ENCODE measurements at places on chromosomes 1 and 21.

DNA sequence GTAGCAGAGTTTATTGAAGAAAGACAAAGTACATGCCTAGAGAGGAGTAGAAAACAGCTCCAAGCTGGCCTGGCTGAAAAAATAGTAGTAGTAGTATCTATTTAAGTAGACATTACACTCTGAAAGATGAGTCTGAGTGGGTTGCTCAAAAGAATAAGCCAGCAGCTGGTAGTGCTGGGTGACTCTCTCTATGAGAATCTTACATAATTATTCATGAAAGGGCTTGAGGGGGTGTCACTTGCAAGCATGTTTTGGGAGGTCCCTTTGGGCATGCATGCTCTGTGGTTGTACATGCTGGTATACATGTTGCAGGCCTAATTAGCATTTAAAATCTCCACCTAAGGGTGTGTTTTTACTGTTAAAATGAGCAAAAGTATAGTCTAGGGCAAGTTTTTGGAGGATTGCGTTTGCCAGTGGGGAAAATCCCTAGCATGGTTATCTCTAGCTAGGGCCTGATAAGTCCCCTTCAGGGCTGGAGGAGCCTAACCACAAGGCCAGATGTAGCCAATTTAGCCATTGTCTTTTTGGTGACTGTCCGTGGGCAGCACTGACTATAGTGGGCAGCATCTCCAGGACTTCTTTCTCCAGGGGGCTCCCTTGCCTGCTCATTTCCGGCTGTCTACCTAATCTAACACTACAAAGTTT, 11.0 kb upstream of the FCGR2A start:
- DNase-seq, result no peak

DNA sequence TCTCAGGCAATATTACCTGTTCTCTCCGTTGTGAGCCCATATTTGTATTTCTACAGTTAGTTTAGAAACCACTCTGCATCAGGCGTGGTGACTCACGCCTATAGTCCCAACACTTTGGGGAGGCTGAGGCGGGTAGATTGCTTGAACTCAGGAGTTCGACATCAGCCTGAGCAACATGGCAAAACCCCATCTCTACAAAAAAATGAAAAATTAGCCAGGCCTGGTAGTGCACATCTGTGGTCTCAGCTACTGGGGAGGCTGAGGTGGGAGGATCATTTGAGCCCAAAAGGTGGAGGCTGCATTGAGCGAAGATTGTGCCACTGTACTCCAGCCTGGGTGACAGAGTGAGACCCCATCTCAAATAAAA, 19.7 kb upstream of the ID3 start:
- DNase-seq, result no peak

DNA sequence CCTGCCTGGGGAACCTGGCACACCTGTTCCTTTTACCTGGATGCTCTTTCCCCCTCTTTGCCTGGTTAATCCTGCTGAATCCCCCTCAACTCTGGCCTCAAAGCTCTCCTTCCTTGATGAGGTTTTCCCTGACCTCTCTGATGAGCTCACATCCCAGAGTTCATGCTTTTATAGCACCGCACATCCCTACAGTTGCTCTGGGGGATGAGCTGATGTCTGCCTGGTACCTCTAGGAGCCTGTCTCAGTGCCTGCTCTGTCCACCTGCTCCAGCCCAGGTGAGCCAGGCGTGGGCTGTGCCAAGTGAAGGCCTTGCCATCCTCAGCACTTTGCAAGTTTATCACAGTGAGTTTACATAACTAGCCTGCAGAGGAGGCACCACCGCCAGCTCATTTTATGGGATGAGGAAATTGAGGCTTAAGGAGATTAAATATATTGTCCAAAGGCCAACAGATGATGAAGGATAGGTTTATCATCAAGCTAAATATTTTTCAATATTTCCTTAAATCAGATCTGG, 58.6 kb upstream of the TMPRSS2 start:
- no peak for DNase-seq

GRCh38 chr1:85042413-85042812, 5.9 kb downstream of the MCOLN3 start:
- DNase-seq, result no peak

GRCh38 chr1:64581135-64581842, 111.4 kb downstream of the CACHD1 start:
- DNase-seq, result no peak

DNA sequence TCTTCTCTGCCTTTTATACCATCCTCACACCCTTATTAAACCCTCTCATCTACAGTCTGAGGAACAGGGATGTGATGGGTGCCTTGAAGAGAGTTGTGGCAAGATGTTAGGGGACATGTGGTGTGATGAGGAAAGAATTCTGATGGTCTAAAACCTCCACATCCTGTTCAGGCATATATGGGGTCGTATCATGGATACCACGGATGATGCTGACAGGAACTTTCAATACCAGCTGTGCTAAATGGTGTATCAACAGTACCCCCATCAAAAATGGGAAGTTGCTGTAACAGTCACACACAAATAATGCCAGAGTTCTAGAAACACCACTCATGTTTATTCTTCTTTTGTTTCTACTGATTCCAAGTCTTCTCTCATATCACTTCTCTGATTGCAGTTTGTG, 12.9 kb downstream of the OR2T6 start:
- DNase-seq, result no peak

DNA sequence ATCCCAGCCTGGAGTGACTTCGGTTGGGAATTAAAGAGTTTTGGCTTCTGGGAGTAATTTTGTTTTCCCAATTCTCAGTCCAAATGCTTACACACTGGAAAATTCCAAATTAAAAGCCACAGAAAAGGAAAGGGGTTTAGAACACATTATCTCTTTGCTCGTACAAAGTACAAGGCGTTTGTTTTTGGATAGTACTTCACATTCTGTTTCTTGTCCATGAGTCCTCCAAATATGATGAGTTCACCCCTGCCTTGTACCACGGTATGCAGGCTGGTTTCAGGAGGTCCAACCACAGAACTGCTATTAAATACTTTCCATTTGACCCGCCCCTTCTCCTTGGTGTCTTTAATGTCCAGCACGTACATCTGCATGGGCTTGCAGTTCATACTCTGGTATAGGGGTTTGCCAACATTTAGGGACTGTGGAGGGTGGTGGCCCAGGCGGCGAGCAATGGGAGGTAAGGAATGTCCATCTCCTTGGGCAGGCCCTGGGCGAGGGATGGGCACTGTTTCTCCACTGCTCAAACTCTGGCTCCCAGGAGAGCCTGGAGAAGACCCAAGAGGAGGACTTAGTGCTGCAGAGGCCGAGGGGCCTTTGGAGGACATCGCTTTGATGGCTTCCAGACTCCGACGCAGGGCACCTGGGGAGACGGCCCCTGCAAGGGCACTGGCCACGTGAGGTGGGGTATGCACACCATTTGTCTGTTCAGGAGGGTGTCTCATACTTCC, 13.7 kb upstream of the CPLANE2 start:
- DNase-seq, result no peak

DNA sequence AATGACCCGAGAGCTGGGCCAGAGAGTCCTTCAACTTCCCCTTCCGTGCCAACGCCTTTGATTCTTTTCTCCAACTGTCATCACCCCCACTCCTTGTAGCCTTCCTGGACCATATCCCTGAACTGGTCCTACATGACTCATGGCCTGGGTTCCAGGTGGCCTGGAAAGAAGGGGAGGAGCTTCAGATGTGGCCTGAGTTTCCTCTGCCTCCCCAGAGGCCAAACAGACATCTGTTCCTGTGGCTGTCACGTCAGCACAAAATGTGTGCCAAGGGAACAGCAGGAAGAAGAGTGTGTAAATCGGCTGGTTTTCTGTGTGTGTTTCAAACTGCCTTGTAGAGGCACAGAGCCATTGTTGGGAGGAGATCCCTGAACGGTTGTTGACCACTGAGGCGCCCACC, 24.9 kb upstream of the KIRREL1 start:
- DNase-seq, result no peak
